ENCODE measurements at places on chromosomes 7 and 10.

DNA sequence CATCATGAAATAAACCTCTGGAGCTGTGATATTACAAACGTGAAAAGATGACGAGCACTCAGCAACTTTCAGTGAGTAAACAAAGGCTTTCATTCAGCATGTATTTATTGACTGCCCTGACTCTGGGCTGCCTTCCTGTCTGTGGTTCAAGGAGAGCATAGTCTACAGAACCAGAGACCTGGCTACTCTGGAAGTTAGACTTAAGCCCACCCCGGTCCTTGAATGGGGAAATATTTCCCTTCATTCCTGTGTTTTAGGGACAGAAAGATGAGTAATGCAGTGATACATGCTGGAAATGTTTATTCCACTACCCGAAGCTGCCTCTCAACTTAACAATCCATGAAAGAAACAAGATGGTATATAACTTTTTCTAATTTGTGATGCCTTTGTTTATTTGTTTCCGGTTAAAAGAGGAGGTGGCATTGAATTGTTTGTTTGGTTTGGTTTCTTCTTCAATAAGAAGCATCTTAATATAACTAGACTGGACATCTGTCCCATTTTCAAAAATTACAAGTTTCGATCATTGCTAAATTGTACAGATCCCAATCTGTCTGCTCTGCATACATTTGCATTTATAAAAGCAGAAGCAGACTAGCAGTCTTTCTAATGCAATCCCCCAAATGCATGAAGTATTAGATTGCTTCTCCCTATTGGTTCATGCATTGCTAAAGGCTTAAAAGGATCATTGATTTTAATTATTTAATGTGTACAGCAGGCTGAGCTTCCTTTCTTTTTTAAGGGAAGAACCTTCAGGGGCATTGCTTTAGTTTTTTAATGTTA is 57.7 kb downstream of the TRUB1 start:
- DNase-seq: no peak

DNA sequence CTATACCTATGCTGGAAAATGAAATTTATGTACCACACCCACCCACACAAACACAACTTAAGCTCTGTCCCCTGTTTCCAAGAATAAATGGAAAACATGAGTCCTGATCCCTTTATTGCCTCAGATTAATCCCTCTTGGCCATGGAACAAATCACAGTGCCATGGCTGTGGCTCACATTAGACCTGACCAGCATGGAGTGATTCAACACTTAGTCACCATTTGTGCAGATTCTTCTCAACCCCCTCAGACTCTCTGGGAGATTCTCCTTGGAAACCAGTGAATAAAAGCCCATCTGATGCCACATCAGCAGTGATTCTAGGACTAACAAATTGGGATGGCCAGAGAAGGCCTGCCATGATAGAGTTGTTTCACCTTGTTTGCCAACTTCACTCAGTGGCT is 204.4 kb upstream of the TMEM72 start:
- DNase-seq: no peak

DNA sequence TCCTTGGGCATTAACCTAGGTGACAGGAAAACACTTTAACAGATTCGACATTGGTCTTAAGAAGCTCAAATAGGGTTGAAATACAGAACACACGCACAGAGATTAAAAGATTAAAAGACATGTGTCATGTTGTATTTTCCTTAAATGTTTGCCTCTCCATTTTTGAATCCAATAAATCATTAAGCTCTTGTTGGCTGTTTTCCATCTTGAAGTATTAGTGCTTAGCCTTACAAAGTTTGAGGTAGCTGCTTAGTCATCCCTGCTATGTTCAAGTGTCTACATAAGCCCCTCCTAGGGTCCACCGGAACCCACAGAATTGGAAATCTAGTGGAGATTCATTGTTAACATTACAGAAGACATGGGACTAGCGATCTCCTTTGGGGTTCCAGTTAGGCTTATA is 12.7 kb upstream of the GJD4 start:
- DNase-seq: no peak

- DNase-seq: no peak
These were observed 241.5 kb upstream of the PFKP start for GRCh38 chr10:2825841-2826240.

DNA sequence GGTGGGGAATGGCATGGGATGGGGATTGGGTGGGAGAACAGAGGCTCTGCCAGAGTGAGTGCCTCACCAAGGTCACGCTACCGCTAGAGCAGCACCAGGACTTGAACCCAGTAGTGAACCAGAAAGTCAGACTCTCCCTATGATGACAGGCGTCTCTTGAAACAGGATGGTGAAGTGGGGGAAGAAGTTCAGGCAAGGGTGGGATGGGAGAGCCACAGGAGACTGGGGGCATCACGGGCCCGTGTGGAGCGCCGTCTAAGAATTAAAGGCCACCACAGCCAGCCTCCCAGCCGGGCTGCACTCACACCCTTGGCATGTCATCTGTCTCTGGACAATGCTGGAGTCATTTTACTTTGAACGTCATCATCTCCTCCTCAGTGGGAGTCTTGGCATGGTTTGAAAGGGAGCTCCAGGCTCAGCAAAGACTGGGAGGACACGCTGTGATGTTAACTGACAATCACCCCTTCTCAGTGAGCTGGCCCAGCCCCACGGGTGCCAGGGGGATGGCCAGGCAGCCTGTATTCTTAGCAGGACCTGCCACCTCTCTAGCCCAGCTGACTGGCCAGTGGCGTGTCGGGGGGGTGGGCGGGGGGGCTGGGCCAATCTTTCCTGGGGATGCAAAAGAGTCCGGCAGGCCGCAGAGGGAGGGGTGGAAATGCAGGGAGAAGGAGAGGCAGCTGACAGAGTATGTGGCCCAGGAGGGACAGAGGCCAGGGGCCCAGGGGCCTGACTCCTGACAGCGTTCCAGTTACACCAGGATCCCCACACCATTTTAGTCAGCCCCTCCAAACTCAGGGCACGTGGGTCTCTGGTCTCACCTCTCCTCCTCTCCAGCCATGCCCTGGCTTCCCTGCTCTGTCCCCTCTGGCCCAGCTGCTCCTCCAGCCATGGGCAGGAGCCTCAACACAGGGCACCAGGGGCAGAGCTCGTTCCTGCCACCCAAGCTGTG is 96.2 kb downstream of the VOPP1 start:
- DNase-seq: no peak

- DNase-seq: no peak
These were observed 161.1 kb downstream of the CCDC71L start for GRCh38 chr7:106499897-106500296.

DNA sequence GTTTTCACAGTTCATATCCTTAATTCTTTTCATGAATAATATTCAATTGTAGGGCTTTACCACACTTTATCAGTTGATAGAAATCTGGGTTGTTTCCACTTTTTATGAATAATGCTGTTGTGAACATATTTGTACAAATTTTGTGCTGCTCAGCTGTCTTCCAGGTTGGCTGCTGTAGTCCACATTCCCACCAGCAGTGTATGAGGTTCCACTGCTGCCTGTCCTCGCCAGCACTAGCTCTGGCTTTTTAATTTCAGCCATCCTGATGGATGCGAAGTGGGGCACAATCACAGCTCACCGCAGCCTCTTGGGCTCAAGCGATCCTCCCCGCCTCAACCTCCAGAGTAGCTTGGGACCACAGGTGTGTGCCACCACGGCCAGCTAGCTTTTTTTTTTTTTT is 32.8 kb downstream of the NUDT5 start:
- no peak for DNase-seq

- no peak for DNase-seq
These were observed 708 bp upstream of the GPR85 start for GRCh38 chr7:113087071-113087998.

DNA sequence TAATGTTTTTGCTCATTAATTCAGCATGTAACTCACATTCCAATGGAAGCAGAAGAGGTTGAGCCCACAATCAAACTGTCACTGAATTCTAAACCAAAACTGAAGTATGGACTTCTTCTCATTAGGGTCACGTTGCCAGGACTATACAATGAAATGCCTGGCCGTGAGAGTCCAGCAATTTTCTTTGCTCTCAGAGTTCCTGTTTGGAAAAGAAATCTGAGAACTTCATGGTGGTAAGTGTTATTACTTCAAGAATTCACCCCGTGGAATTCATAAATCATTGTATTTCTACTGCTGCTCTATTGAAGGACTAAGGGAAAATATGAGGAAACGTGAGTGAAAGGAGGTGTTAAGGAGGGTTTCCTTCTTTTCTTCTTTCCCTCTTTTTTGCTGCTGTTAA is 441.8 kb upstream of the AKR1E2 start:
- DNase-seq: no peak

- DNase-seq: no peak
These were observed 34.1 kb downstream of the DNAJB9 start for GRCh38 chr7:108603656-108604306.

GRCh38 chr10:16799621-16800020 is 17.6 kb downstream of the RSU1 start:
- no peak for DNase-seq

DNA sequence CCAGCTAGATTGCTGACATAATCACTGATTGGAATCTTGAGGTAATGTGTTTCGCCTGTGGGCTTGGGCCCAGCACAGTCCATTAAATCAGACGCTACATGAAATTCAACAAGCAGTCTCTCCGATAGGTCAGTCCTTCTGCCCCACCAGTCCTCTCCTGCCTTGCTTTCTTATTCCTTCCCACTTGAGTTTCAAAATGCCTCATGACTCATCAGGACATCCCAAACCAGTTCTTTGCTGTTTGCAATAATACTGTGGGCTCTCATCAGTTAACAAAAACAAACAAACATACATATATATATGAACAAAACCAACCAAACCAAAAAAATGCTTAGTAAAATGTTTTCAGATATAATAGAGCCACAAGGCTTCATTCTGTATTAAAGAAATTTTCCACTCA is 599.0 kb downstream of the SORCS1 start:
- no peak for DNase-seq

- DNase-seq: no peak
These were observed 34.6 kb downstream of the TRIM8 start for GRCh38 chr10:102678842-102679289.

- DNase-seq: no peak
These were observed 151.3 kb downstream of the SNX10 start for GRCh38 chr7:26443006-26443405.

GRCh38 chr10:31694929-31695837 is 233.4 kb downstream of the ARHGAP12 start:
- no peak for DNase-seq

DNA sequence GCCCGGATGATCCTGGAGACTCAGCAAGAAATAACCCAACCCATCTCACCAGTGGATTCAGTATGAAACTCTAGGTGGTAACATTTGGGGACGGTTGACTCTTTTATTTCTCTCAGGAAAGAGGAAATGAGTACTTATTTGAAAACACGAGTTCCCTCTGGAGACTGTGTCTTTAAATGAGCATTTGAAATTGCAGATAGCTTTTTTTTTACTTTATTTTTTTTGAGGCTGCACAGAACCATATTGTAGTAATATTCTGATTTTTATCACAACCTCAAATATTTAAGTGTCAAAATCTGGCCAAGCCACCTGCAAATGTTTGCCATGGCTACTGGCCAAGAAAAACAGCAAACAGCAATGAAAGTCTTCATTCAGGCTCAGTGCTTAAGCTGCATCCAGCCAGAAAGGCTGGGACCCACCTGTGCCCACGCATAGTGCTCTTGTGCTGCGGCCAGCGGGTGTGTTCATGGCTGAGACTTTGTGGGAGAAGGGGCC is 160.8 kb downstream of the CREB5 start:
- DNase-seq: no peak

- DNase-seq: no peak
These were observed 183.1 kb upstream of the PRSS58 start for GRCh38 chr7:142440906-142441411.

GRCh38 chr10:123559823-123560092 is 106.4 kb upstream of the GPR26 start:
- no peak for DNase-seq

DNA sequence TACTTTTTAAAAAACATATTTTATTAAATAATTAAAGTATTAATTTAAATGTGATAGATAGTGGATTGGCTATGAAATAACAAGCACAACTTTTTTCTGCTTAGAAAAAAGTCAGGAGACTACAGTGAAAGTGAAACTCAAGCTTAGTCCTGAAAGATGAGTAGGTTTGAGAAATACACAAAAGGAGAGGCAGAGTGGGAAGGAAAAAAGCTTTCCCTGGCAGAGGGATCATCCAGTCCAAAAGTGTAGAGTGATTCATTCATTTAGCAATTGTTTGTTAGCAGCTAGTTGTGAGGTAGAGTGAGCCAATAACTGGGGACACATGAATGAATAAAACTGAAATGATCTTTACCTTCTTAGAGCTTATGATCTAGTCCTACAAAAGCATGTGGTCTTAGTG is 93.5 kb downstream of the FOXP2 start:
- no peak for DNase-seq

GRCh38 chr7:132866144-132866531 is 215.8 kb downstream of the CHCHD3 start:
- no peak for DNase-seq

DNA sequence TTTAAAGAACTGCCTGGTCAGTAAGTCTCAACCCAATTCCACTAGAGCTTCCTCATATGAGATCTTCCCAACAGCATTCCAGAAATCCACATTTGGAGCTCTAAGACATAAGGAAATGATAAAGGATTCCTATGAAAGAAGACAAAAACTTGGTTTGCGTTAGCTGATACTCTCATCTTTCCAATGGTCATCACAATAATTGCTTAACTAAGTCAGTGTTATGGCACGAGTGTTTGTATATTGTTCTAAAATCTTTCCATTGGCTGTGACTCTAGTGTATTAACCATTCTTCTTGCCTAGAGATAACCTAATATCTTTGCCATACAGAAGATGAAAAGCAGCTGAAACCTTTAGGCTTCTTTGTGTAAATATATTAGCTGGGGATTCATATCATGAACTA is 289.0 kb downstream of the SNX13 start:
- no peak for DNase-seq

DNA sequence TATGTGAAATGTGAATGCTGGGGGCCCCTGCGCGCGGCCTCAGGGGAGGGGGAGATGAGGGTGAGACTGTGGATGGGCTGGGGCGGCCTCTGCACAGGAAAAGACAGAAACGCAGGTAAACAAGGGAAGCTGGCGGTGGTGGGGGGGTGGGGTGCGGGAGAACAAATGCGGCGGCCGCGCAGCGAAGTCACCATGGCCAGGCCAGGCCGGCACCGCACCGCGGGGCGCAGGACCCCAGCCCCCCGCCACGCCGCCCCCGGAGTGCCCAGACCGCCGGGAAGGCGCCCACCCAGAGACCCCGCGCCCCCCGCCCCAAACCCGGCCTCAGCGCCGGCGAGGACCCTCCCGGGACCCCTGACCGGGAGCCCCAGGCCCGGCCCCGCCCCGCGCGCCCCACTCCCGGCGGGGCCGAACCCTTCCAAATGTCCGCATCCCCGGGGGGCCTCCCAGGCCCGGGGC is 14.5 kb upstream of the DNAAF5 start:
- DNase-seq: no peak

GRCh38 chr7:90492250-90492649 is 22.8 kb downstream of the PTTG1IP2 start:
- DNase-seq: no peak

DNA sequence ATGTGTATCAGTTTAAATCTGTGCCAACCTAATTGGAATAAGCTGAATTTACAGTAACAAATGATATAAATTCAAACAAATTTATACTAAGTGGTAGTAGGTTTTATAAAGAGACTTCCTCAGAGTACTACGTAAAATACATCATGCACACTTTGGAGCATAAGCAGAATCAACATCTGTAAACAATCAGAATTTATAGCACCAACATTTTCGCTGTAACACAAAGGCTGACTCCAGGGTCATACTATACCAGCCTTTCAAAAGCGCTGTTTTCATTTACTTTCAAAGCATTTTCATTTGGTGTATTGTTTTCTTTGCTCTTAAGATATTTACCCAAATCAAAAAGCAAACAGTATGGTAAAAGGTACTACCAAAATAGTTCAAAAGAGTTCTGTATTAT is 29.3 kb upstream of the TMEM168 start:
- DNase-seq: no peak

Data from cortex of kidney (tissue), 1 donor.